ENCODE measurements at places on chromosomes 2 and 18. TPM values are rescaled to one million over a fixed set of nuclear protein-coding genes. Genes with fewer than 3 reads are reported as not detected.

- DNase-seq: no peak
These were observed 6.1 kb downstream of the IL18R1 start for GRCh38 chr2:102361632-102362241.

DNA sequence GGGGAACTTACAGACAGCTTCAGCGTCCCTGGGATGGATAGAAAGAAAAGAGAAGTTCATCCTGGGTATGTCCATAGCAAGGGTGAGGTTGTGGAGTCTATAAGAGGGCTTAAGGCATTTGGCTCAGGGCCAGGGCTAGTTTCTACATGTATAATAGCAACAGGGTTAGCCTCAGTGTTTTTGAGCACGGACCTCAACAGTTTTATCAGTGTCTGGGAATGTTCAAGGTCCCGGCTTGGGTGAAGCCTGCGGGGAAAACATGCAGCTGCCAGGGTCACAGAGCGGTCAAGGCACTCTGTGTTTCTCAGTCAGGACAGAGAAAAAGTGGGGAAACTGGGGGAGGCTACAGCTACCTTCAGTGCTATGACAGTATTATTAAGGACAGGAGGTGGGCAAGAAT, 427.7 kb upstream of the HS6ST1 start:
- peak; percentile 43 for DNase-seq

DNA sequence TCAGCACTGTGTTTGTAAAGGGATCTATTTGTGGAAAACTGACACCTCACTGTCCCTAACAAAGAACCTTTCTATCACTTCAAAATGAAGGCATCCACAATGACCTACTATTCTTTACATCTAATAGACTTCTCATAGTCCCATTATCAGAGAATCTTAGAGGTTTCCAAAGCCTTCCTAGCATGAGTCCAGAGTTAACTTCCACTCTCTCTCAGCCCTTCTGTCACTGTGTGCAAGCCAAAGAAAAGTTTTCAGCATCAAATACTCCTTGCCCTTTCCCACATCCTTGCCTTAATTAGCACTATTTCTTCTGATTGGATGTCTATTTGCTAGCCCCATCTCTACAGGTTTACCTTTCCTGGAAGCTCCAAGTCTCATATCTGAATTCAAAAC, 178.5 kb downstream of the ERBB4 start:
- no peak for DNase-seq

DNA sequence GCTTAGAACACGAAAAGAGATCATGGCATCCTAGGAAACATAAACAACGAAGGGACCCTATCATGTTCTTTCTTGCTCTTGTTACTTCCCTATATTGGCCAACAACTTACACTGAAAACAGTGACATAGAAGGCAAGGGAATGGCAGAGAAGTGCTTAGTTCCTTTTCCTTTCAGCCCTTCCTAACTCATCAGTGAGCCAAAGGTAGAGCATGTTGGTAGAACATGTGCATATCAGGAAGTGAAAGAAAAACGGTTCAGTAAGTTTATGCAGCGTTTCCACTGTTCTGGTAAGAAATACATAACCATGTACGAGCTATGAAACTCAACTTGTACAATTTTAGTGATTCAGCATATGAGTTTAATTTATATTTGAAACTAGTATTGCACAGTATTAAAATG, 21.7 kb downstream of the AKAIN1 start:
- no peak for DNase-seq

Gene ANO7
- 2.5 TPM for polyA plus RNA-seq

Gene LOXL3
- polyA plus RNA-seq: 10.8 TPM

Data from left kidney (tissue), 8 donors.